Activated CD4-positive, alpha-beta memory T cell treated with anti-CD3 and anti-CD28 coated beads for 36 hours (primary cell): ENCODE measurements at places on chromosomes 12 and 14. TPM values are rescaled to one million over a fixed set of nuclear protein-coding genes. Genes with fewer than 3 reads are reported as not detected.

GRCh38 chr12:47078733-47079467 lies 521 bp upstream of the PCED1B start:
- peaks cover 15% of the 10 kb centered on the region for H3K36me3 ChIP-seq
- peak overlapping the region; percentile 92 for H3K27ac ChIP-seq
- peak; percentile 57 for DNase-seq
- peak overlapping the region; percentile 99 for H3K4me3 ChIP-seq
- H3K27me3 ChIP-seq, result no peaks in the 10 kb centered on the region

DNA sequence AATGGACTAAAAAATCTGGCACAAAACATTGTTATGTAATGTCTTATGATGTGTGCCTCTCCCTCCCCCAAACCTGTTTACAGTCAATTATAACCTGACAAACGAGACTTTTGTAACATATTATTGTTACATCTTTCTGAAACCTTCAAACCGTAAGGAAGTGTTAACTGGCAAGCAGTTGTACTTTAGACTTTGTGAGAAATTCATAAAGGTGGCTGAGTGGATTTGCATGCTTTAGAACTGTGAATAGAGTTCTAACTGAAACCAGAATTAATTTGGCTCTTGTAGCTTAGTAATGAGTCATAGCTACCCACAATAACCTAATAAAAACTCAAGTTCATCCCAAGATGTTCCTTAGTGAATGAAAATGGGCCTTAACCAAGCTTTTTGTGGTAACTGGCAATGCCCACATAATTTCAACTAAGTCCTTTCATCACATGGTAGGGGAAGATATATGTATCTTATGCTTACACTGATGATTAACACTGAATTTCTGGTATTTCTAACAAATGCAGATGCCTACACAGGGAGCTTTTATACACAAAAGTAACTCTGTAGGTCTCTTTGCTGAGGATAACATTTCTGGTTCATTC lies 29.7 kb downstream of the RAD9B start:
- peaks cover 31% of the 10 kb centered on the region for H3K36me3 ChIP-seq
- DNase-seq, result no peak
- no peak overlapping the region for H3K4me3 ChIP-seq
- H3K27me3 ChIP-seq, result no peaks in the 10 kb centered on the region

DNA sequence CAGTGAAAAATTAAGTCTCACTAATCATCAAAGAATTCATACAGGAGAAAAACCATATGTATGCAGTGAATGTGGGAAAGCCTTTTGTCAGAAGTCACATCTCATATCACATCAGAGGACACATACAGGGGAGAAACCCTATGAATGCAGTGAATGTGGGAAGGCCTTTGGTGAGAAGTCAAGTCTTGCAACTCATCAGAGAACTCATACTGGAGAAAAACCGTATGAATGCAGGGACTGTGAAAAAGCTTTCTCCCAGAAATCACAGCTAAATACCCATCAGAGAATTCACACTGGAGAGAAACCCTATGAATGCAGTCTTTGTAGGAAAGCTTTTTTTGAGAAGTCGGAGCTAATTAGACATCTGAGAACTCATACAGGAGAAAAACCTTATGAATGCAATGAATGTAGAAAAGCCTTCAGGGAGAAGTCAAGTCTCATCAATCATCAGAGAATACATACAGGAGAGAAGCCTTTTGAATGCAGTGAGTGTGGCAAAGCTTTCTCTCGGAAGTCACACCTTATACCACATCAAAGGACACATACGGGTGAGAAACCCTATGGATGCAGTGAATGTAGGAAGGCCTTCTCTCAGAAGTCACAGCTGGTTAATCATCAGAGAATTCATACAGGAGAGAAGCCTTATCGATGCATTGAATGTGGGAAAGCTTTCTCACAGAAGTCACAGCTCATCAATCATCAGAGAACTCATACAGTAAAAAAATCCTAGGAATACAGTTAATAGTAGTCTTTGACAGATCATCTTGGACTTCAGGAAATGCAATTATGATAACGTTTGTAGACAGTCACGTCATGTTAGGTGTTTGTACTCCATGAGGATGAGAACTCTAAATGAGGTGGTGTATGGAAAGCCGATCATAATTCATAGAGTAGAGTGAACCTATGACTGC lies 21.1 kb downstream of the ZNF84 start:
- H3K27me3 ChIP-seq, result no peaks in the 10 kb centered on the region
- H3K4me3 ChIP-seq, result no peak overlapping the region
- no peaks in the 10 kb centered on the region for H3K4me1 ChIP-seq
- H3K36me3 ChIP-seq, result peaks cover 68% of the 10 kb centered on the region

GRCh38 chr14:71665781-71666180 lies 266.4 kb upstream of the RGS6 start:
- H3K4me1 ChIP-seq, result peaks cover 2% of the 10 kb centered on the region
- H3K27ac ChIP-seq, result no peak overlapping the region
- no peak for DNase-seq
- peaks cover 30% of the 10 kb centered on the region for H3K36me3 ChIP-seq

DNA sequence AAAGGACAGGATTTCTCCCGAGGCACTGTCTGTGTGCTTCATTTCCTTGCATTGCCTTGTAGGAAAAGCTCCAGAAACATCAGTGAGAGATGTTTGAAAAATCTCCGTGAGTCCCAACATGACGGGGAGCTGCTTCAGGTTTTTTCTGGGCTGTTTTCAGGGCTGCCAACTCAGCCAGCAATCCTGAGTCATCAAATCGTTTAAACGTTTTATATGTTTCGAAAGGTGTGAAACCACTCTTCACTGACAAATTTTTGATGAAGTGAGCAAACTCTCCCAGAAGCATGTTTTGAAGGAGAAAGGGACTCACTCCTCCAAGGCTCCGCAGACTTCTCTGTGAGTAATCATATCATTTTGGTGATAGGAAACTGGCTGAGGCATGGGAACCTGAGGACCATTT lies 240.5 kb downstream of the TMEM132C start:
- H3K27ac ChIP-seq, result no peak overlapping the region
- no peaks in the 10 kb centered on the region for H3K36me3 ChIP-seq
- no peak for DNase-seq
- no peaks in the 10 kb centered on the region for H3K4me1 ChIP-seq
- H3K4me3 ChIP-seq, result no peak overlapping the region
- no peaks in the 10 kb centered on the region for H3K27me3 ChIP-seq

DNA sequence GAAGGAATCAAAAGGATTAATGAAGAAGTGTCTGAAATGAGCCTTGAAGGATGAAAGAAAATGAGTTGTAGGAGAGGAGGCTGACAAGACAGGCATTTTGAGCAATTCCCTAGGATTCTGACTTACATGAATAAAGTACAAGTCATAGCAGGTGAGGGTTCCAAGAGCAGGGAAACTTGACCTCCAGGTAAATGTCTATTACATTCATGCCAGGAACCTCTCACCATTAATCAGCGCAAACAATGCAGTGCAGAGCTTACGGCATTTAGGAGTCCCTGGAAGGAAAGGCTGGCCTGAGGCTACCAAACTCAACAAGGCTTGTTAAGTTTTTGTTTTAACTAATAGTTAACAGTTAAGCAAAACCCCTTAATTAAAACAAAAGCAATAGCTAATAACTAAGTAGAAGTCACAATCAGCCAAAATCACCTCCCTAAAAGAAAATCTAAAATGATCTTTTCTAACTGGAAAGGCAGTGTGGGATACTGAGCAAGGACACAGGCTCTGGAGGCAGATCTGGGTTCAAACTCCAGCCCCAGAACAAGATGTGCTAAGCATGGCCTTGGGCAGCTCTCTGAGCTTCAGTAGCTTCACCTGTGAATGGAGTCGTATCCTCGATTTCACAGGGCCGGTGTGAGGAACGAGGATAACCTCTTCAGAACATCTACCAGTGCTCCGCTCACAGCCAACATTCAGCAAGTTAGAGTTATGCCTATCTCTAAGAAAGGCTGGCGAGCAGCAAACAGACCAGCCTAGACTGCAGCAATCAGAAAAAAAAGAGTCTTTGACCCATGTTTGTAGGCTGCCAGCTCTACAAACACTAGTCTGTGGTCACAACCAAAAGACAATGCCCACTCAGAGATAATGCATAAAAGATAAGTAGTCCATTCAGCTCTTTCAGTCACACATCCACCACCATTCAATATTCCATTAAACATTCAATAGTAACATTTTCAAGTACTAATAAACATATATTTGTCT lies 16.9 kb downstream of the PPTC7 start:
- H3K27me3 ChIP-seq, result no peaks in the 10 kb centered on the region
- no peak for DNase-seq
- peak overlapping the region; percentile 42 for H3K27ac ChIP-seq

DNA sequence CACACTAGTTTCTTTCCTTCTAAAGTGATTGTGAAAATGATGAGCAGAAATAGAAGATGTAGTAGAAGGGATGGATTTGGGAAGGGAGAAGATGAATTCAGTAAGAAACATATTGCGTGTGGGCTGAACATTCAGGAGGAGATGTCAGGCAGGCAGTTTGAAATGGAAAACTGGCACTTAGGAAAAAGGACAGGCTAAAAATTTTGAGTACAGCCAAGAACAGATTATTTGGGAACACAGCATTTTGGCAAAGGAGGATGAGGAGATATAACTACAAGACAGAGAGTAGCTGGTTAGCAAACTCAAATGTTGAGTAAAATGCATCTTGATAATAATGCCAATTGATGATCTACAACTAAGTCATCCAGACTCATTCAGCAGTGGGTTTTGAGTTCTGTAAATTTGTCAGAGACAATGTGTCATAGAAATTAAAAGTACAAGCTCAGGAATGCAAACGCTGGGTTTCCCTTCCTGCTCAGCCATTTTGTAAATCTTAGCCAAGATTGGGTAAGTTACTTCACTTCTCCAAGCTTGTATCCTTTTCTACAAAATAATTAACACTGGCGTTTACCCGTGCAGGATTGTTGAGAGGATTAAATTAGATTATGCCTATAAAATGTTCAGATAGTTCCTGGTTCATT lies 255.0 kb downstream of the NAV3 start:
- no peaks in the 10 kb centered on the region for H3K36me3 ChIP-seq
- H3K4me1 ChIP-seq, result no peaks in the 10 kb centered on the region
- DNase-seq, result no peak
- no peaks in the 10 kb centered on the region for H3K27me3 ChIP-seq
- no peak overlapping the region for H3K4me3 ChIP-seq

GRCh38 chr12:50824914-50825313 lies 17.8 kb upstream of the TMPRSS12 start:
- H3K4me1 ChIP-seq, result peaks cover 5% of the 10 kb centered on the region
- no peaks in the 10 kb centered on the region for H3K36me3 ChIP-seq
- no peaks in the 10 kb centered on the region for H3K27me3 ChIP-seq
- no peak overlapping the region for H3K4me3 ChIP-seq
- DNase-seq, result no peak

GRCh38 chr14:84228702-84229101 lies 1301.2 kb upstream of the FLRT2 start:
- no peak overlapping the region for H3K27ac ChIP-seq
- H3K4me1 ChIP-seq, result no peaks in the 10 kb centered on the region
- no peaks in the 10 kb centered on the region for H3K27me3 ChIP-seq
- DNase-seq, result no peak

DNA sequence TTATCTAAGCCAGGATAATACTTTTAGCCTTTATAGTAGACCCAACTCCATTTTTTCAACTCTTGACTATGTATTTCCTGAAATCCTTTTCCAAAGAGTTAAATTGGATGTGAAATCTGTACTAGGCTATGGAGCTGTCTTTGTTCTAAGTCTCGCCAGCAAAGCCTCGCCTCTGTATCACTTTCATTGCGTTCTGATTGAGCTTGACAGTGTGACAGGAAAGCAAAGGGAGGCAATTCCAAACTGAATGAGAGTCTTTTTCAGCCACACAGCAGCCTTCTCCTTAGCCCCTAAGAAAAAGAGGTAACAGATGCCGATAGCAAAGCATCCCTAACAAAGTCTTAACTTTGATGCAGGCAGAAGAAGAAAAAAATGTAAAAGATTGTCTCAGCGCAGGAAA lies 154.6 kb upstream of the OTX2 start:
- no peak overlapping the region for H3K4me3 ChIP-seq
- no peaks in the 10 kb centered on the region for H3K4me1 ChIP-seq
- H3K27me3 ChIP-seq, result peaks cover 3% of the 10 kb centered on the region
- no peak for DNase-seq

DNA sequence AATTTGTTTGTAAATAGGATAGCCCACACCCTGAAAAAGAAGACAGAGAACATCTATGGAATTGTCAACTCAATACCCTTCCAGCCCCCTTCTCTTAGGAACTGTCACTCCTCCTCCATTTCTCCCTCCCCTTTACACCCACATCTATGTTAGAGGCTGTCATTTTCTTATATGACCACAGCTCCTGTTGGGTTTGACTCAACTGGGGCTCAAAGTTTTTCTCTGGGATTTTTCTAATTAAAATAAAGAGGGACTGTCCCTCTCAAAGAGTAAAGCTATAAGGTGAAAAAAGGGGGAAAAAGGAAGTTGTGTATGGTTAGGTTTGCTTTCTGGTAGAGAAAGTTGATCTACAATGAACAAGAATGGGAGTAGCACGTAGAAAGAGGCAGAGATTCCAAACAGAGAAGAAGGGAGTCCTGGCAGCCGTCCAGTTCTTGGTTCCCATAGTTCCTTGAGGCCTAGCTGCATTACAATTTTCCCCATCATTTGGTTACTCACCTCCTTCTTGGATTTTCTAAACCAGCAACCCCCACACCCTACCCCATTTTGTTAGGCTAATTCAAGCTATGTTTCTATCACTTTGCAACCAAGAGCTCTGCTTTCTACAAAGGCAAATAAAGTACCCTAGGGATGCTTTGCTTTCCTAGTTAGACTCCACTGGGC lies 44.3 kb upstream of the STK38L start:
- no peak overlapping the region for H3K4me3 ChIP-seq
- H3K36me3 ChIP-seq, result no peaks in the 10 kb centered on the region
- DNase-seq, result peak; percentile 18

DNA sequence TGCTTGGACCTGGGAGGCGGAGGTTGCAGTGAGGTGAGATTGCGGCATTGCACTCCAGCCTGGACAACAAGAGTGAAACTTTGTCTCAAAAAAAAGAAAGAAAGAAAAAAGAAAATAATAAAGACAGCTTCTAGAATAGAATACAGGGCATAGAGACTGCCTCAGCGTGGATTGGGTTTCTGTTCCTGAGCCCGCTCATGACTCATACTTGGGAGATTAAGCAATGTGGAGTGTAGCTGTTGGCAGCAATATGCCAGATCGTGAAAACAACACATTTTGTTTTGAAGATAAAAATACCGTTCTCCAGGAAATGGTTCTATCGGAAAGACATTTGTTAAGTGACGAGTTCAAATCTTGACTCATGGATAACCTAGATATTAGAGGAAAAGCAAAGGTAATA lies 67.2 kb downstream of the GLT1D1 start:
- no peak overlapping the region for H3K27ac ChIP-seq
- no peak overlapping the region for H3K4me3 ChIP-seq
- no peaks in the 10 kb centered on the region for H3K36me3 ChIP-seq
- DNase-seq, result no peak

- no peak for DNase-seq
- H3K27me3 ChIP-seq, result peaks cover 15% of the 10 kb centered on the region
- H3K36me3 ChIP-seq, result no peaks in the 10 kb centered on the region
Measured at GRCh38 chr14:67429510-67430205, 17.7 kb upstream of the PLEK2 start.

- no peak overlapping the region for H3K27ac ChIP-seq
- DNase-seq, result no peak
- no peaks in the 10 kb centered on the region for H3K36me3 ChIP-seq
- no peaks in the 10 kb centered on the region for H3K4me1 ChIP-seq
- H3K27me3 ChIP-seq, result no peaks in the 10 kb centered on the region
Measured at GRCh38 chr12:70823182-70823976, 97.2 kb downstream of the PTPRR start.

EGLN3 gene
- 1.9 TPM for total RNA-seq

RNASE2 gene
- not detected for total RNA-seq

OR6C4 gene
- total RNA-seq, result not detected

COL2A1 gene
- total RNA-seq, result not detected

MAP1LC3B2 gene
- 1.2 TPM for total RNA-seq
